ENCODE measurements at places on chromosomes 2 and 18.
A peak's percentile ranks its signal among the peaks of the same experiment; 100 is the strongest.

- no peak for DNase-seq
Measured at GRCh38 chr2:167939514-167940345, 307.7 kb downstream of the STK39 start.

- DNase-seq, result no peak
Measured at GRCh38 chr2:237341872-237342271, 72.1 kb downstream of the COL6A3 start.

- no peak for DNase-seq
Measured at GRCh38 chr2:238920601-238921001, 72.7 kb downstream of the TWIST2 start.

DNA sequence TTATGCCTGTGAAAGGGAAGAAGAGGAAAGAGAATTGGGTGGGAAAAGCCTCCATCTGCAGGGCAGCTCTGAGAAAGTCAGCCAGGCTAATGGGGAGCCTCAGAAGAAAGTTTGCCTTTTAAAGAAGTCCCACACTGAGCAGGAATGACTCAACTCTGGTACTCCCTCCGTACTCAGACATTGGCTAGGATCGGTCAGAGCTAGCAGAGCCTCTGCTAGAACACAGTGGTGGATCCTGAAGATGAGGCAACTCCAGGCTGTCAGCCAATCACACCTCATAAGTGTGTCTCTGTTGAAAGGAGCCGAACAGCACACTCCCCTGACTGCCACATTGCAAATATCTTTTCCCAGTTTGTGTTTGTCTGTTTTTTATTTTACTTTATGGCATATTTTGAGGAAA lies 96.9 kb downstream of the HNRNPLL start:
- no peak for DNase-seq

DNA sequence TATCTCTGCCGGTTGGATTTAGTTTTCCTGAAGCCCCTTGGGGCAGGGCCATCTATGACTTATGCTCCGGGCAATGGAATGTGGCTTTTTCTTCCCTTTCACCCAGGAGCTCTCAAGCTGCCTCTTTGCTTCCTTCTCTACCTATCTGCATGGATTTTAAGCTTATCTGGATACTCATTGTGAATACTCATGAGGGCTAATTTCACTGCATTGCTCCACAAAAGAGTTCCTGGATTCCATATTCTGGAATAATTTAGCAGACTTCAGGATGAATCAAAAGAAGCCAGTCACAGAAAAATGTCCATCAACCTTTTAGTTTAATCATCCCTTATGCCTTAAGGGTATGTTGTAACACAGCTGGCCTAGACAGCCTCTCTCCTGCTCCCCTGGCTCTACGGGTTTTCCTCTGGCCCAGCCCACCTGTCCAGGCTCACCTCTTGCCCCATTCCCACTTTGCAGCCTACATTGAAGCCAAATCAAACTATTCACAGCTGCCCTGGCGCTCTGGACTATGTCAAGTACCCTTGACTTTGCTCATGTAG lies 122.8 kb upstream of the RMDN2 start:
- no peak for DNase-seq

GRCh38 chr2:109582928-109583895 lies 30.6 kb downstream of the SEPTIN10 start:
- DNase-seq, result no peak

- no peak for DNase-seq
Measured at GRCh38 chr2:240637901-240638345, 12.6 kb downstream of the GPR35 start.

DNA sequence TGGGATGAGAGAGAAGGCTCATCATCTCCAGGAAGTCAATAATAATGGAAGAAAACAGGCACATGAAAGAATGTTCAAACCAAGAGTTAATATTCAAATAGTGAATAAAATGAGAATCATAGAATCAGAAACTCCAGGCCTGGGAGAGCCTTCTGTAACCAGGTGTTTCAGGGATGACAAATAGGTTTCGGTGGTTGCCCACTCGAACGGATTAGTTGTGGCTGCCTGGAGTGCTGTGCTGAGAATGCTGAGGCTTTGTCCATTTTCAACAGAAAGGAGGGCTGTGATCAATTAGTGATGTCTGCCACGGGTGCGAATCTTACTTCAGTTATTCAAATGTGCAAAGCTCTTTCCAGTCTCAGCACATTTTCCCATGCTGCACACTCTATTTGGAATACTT lies 227.3 kb downstream of the INSIG2 start:
- no peak for DNase-seq

DNA sequence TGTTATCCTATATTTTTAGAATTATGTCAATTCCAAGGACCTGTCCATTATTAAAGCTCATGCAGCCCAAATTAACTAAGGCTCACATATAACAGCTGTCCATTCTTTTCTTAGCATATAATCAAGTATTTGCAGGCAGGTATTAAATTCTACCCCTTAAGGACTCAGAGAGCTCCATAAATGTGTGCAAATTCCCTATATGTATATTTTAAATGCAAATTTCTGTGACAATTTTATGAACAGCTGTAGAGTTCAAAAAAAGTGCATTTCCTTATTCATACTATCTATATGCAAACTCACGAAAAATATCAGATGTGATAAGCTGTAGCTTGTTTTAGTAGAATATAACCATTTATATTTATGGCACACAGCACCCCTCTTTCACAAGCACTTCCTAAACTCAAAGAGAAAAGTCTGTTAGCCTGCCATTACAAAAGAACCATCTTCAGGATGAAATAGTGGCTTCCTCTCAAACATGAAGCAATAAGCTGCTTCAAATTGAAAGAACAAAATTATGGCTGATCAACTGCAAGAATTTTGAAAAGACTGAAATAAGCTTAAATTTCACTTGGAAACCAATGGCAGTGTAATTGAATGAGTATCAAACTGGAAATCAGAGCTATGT lies 155.0 kb upstream of the REG3G start:
- DNase-seq, result no peak

DNA sequence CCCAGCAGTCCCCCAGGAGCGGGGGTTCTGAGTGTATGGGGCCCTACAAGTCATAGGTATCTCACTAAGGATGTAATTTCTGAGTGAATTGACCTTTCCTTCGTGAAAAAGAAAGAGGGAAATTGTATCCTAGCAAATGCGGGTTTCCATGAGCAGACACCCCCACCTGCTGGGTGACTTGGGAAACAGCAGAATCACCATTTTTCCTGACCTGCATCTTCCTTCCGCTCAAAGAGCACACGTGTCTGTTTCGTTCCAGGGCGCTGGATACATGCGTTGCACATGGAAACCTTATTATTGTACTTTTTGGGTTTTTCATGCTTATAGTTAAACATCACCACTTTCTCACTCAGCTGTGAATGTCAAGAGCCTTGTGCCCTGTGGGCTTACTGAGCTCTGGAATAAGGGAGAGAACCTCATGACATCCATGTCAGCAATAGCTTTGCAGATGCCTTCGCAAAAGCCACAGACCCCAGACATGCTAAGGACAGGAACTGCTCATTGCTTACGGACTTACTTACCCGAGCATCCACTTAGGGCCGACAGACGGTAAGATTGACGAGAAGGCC lies 132.8 kb downstream of the TPO start:
- peak; percentile 27 for DNase-seq

GRCh38 chr2:99442837-99443236 lies 47.0 kb downstream of the REV1 start:
- no peak for DNase-seq

- DNase-seq, result no peak
Measured at GRCh38 chr18:341102-341501, 73.3 kb upstream of the THOC1 start.

GRCh38 chr2:238731961-238732360 lies 115.9 kb upstream of the TWIST2 start:
- DNase-seq, result no peak

DNA sequence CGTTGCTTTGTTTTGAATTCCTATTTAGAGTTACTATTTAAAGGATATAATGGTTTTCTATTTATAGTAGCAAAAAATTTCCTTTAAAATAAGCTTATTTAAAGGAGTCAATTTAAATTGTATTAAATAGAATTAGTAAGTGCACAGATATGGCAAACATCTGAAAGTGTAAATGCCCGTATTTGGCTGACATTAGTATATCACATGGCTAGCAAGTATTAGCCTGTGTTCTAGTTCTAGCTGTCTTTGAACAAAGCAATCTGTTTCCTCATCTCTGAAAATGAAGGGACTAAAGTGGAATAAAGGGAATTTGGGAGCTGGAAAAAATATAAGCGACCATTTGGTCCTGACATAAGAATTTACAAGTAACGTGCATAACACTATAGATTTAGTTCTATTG lies 32.2 kb downstream of the PELI1 start:
- no peak for DNase-seq

DNA sequence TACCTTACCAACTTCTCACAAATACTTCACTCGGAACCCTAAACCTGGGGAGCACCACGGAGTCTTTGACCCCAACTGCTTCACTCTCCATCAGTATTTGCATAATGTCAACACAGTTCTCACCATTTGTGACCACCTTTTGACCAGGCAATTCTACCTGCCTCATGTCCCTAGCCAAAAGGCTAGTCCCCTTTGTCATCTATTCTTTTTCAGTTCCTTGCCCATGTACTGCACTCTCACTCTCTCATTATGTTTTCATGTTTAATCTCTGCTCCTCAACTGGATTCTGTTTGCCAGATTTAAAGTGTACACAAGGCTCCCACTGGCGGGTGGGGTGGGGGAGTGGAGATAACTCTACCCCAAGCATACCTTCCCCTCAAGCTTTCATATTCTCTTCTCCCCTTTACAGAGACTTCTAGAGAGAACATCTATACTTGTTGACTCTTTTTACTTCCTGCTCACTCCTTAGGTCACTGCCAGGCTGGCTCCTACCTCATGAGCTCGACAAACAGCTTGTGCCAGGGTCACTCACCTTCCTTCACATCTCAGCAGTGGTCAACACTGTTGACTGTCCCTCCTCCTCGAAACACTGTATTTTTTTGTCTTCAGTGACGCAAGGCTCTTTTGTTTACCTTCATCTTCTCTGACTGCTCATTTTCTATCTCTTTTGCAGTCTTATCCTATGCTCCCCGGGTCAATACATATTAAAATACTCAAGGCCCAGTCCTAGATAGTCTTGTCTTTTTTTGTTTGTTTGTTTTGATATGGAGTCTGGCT lies 88.7 kb upstream of the MAP4K3 start:
- DNase-seq, result no peak

- DNase-seq, result no peak
Measured at GRCh38 chr2:11030909-11031308, 119.2 kb downstream of the KCNF1 start.

DNA sequence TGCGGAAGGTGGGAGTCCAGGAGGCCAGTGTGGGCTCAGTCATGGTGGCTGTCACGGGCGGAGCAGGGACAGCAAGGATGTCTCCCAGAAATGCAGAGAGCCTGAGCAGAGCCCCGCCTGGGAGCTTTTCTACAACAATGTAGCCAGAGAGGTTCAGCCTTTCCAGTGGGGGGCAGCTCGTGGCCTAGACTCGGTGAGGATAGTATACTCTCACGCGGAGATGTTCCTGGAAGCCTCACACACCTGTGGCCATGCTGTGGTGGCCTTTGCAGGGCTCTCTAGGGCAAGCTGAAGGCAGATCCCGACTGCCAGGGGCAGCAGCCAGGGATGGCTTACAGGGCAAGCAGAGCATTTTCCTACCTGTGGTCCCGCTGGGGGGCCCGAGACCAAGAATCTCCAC lies 244.1 kb downstream of the LDLRAD4 start:
- DNase-seq, result no peak

DNA sequence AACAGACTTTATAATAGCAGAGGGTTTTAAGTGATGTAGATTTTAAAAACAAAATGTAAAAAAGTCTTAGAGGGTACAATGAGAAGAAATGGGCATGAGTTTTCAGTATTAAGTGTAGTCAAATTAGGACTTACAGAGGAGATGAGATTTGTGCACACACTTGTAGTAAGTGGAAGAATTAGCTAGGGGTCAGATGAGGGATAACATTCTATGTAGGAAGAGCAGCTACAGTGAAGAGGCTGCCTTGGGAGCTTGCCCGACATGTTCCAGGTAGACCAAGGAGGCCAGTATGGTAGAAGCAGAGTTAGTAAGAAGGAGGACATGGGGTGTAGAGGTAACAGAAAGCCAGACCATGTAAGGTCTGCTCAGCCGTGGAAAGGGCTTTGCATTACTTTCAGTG lies 189.2 kb upstream of the DSEL start:
- no peak for DNase-seq

- DNase-seq, result no peak
Measured at GRCh38 chr2:30219886-30220875, 11.2 kb upstream of the LBH start.

DNA sequence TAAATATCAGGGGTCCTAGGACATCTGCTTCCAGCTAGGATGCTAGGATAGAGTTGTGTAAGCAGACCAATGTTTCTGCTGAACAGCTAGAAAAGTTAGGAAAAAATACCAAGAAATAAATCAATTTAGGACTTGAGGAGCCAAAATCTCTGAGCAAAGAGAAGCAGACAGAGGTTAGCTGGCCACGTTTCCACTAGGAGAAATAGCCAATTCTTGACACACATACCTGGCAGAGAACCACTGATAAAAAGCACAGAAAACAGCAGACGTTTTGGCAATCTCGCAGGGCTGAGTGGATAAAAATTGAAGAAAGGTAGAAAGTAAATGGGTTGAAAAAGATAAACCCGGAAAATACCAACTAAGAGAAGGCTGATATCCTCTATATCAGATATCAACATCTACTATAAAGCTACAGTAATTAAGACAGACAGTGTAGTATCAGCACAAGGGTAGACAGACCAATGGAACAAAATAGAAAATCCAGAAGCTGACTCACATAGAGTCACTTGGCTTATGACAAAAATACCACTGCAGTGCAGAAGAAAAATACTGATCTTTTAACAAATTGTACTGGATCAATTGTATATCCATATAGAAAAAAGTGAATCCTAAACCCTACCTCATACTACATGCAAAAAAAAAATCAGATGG lies 306.1 kb upstream of the KLHL29 start:
- no peak for DNase-seq

DNA sequence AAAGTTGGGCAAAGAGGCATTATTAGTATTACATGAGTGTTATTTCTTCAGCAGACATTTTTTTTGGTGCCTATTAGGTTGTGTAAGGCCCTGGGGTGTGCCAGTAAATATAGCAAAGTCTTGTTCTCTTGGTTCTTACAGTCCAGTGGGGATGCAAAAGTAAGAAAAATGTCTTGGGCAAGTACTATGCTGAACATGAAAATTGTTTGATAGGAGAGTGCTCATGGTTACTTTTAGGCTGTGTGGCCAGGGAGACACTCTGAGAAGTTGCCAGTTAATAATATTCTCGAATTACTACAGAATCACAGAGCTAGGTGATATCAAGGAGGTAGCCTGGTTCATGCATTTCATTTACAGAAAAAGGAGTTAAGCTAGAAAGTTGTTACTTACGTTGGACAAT lies 1.9 kb downstream of the AGFG1 start:
- DNase-seq, result no peak

- no peak for DNase-seq
Measured at GRCh38 chr2:195057001-195057400, 600.0 kb upstream of the SLC39A10 start.

GRCh38 chr2:16325016-16325975 lies 340.3 kb downstream of the CYRIA start:
- no peak for DNase-seq

DNA sequence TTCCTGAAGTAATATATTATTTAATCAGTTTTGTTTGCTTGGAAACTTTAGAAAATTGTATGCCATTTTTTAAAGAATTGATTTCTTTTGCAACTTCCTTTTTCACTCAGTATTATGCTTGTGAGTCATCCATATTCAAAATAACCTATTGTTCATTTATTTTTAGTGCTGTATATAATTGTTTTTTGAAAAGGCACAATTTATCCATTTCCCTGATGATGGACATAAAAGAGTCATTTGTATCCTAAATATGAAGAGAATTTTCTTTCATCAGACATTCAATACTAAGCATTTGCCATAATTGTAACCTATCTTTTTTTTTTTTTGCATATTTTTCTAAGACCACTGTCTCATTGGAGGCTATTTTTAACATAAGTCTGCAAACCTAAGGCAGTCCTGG lies 134.1 kb upstream of the SERPINE2 start:
- DNase-seq, result no peak
